ENCODE measurements at places on chromosomes 11 and 22. TPM values are rescaled to one million over a fixed set of nuclear protein-coding genes. Genes with fewer than 3 reads are reported as not detected.

DNA sequence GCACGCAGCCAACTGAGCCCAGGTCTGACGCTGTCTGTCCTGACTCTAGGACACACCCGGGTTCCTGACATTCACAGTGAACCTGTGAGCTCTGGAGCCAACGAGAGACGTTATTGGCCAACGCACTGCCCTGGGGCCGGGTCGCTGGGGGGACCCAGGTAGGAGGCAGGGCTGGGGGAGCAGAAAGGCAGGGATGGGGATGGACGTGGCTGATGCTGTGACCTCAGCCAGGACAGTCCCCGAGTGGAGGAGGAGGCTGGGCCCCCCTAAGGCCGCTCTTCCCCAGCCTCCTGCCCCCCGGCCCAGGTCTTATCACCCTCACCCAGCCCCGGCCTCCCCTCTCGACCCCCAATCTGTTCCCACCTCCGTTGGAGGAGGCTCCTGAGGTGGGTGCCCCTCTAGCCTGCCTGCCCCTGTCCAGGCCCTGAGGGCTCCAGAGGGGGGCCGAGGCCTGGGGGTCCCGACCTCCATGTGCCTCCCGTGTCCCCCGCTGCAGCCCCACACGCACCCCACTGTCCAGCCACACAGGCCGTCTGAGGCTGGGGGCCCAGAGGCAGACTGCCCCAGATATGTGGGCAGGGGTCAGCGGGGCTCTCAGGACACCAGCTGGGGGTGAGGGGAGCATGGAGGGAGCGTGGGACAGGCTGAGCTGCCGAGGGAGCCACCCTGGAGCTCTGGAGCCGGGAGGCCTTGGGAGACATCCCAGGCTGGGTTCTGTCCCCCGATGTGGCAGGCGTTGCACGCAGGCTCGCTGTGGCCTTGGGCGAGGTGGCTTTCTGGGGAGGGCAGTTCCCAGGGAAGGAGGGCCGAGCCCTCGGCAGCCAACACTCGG, 29.2 kb upstream of the MUC5AC start:
- no peak for DNase-seq
- H3K4me1 ChIP-seq: no peaks in the 10 kb centered on the region
- H3K4me3 ChIP-seq: no peak overlapping the region
- no peak overlapping the region for H3K27ac ChIP-seq
- no peaks in the 10 kb centered on the region for H3K27me3 ChIP-seq

The CARNS1 gene
- 1.2 TPM for total RNA-seq

DNA sequence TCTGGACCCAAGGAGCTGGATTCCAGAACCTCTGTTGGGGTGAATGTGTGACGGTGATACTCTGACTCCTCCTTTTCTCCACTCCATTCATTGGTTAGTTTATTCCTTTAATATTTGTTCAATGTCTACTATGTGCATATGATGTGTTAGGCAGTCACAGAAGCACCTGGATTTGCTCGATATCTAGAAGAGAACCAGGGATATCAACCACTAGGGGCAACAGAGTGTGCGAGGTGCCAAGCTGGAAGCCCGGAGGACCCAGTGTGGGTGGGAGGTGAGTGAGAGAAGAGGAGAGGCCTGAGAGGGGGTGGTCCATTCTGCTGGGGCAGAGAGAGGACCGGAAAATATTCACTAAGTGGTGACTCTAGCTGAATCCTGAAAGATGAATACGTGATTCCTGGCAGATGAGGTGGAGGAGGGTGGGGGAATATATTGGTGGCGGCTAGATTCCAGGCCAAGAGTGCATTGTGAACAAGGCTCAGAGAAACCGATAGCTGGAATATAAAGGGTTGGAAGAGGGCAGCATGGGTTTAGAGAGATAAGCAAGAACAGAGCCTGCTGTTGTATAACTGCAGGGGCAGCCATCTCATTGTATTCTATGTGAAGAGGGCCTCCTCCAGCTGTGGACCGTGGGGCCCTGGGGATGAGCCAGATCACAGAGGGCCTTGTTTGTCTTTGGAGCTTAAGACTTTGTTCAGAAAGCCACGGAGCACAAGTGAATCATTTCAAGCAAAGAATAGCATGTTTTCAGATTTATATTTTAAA, 6.9 kb upstream of the TIMP3 start:
- H3K4me1 ChIP-seq: peaks cover 6% of the 10 kb centered on the region
- H3K27ac ChIP-seq: no peak overlapping the region
- no peaks in the 10 kb centered on the region for H3K36me3 ChIP-seq
- H3K27me3 ChIP-seq: no peaks in the 10 kb centered on the region

- DNase-seq: peak; percentile 62
- H3K27me3 ChIP-seq: no peaks in the 10 kb centered on the region
- H3K4me3 ChIP-seq: no peak overlapping the region
- H3K27ac ChIP-seq: no peak overlapping the region
These were observed 73.4 kb downstream of the WNT7B start for GRCh38 chr22:45903355-45904135.

GRCh38 chr22:44848791-44849420, 96.5 kb downstream of the ARHGAP8 start:
- H3K4me1 ChIP-seq: no peaks in the 10 kb centered on the region
- no peak for DNase-seq
- H3K4me3 ChIP-seq: no peak overlapping the region
- no peaks in the 10 kb centered on the region for H3K27me3 ChIP-seq
- no peak overlapping the region for H3K27ac ChIP-seq
- H3K36me3 ChIP-seq: no peaks in the 10 kb centered on the region

- no peaks in the 10 kb centered on the region for H3K4me1 ChIP-seq
- no peaks in the 10 kb centered on the region for H3K36me3 ChIP-seq
- peak; percentile 73 for DNase-seq
- H3K27ac ChIP-seq: no peak overlapping the region
- no peaks in the 10 kb centered on the region for H3K27me3 ChIP-seq
These were observed 9.7 kb upstream of the NEFH start for GRCh38 chr22:29470159-29470855.

DNA sequence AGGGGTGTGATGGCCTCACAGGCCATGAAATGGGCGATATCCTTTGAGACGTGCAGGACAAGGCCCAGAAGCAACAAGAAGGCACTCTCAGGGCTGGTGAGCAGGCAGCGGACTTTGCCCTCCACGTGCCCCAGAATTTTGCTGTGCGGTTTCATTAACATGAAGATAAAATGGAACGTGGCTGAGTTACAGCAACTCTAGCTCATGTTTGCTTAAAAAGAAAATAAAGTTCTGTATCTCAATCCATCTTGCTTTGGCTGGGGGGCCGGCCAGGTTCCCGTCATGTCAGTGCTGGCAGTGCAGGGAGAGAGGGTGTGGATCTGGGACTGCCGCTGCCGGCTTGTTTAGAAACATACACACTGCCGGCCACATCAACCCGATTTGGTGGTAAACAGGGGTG, 370.1 kb downstream of the OPCML start:
- H3K27ac ChIP-seq: no peak overlapping the region
- no peaks in the 10 kb centered on the region for H3K4me1 ChIP-seq
- no peaks in the 10 kb centered on the region for H3K36me3 ChIP-seq
- H3K4me3 ChIP-seq: no peak overlapping the region
- H3K27me3 ChIP-seq: peaks cover 3% of the 10 kb centered on the region
- DNase-seq: peak; percentile 8

The CHRM1 gene
- total RNA-seq: 1.5 TPM

Measured in lung (tissue), 17 donors.